CD8-positive, alpha-beta memory T cell (primary cell): ENCODE measurements at places on chromosomes 2 and 18.

- no peak for DNase-seq
- no peaks in the 10 kb centered on the region for H3K4me1 ChIP-seq
- H3K36me3 ChIP-seq = no peaks in the 10 kb centered on the region
- H3K27ac ChIP-seq = no peak overlapping the region
Observed at GRCh38 chr2:160246356-160246755, 46.3 kb upstream of the ITGB6 start.

- no peaks in the 10 kb centered on the region for H3K36me3 ChIP-seq
- H3K27ac ChIP-seq = no peak overlapping the region
- no peaks in the 10 kb centered on the region for H3K4me1 ChIP-seq
Observed at GRCh38 chr2:150023663-150024062, 436.1 kb upstream of the MMADHC start.

GRCh38 chr18:36543991-36544725, 246.6 kb downstream of the FHOD3 start:
- no peak overlapping the region for H3K4me3 ChIP-seq
- H3K36me3 ChIP-seq = no peaks in the 10 kb centered on the region
- H3K4me1 ChIP-seq = no peaks in the 10 kb centered on the region

GRCh38 chr2:175057078-175057685, 52.0 kb upstream of the CHN1 start:
- H3K4me3 ChIP-seq = no peak overlapping the region
- no peaks in the 10 kb centered on the region for H3K4me1 ChIP-seq
- H3K36me3 ChIP-seq = no peaks in the 10 kb centered on the region
- H3K27ac ChIP-seq = no peak overlapping the region
- DNase-seq = no peak

DNA sequence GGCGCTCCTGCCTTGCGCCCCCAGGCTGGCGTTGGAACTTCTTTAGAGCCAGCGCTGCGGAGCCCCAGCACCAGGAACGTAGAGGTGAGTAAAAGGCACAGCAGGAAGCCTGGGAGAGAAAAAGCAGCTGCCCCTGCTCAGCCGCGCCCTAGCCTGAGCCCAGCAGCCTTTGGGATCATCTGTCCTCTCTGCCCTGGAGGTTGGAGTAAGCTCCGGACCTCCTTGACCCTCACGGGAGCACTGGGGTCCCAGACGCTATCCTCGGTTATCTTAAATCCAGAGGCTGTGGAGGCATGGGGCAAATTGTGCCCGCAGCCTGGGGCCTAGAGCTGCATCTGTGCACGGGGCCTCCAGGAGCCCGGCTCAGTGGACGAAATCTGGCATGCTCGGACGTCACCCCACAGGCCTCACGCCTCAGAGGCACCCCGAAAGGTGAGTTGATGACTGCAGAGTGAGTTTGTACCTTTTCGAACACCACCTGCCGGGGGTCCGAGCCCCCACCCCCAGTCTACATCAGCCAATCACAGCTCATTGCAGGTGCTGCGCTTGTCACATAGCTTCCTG, 1.6 kb upstream of the SLC66A2 start:
- H3K36me3 ChIP-seq = no peaks in the 10 kb centered on the region
- peaks cover 23% of the 10 kb centered on the region for H3K4me1 ChIP-seq
- H3K27ac ChIP-seq = no peak overlapping the region
- no peaks in the 10 kb centered on the region for H3K27me3 ChIP-seq
- H3K4me3 ChIP-seq = no peak overlapping the region

DNA sequence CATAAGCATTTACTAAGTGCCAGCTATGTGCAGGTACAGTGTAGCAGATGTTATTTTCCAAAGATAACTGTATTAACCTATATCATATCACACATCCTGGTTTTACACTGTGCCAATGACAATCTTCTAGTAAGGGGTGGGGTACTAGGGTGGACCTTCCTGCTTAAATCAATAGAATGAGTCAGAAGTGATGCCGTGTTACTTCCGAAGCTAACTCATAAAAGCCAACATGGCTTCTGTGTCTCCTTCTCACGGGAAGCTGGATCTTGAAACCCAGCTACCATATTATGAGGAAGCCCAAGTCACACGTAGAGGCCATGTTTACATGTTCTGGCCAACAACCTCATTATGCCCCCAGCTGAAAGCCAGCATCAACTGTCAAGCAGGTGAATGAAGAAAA, 59.1 kb downstream of the MRPL33 start:
- no peaks in the 10 kb centered on the region for H3K4me1 ChIP-seq
- no peaks in the 10 kb centered on the region for H3K36me3 ChIP-seq
- no peaks in the 10 kb centered on the region for H3K27me3 ChIP-seq
- DNase-seq = no peak
- H3K4me3 ChIP-seq = no peak overlapping the region

DNA sequence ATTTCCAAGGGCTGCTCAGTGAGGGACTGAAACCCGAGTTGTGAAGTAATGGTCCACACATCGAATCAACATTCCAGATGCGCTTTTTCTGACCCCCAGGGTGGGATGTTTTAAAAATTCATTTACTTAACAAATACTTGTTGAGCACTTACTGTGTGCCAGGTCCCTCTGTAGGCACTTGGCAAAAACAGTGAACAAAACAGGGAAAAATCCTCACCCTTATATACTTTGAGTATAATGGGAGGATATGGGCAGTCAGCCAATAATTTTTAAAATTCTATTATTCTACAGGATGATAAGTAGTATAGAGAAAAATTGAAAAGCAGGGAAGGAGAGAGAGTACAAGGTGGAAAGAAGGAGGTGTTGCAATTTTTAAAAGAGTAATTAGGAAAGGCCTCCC, 31.3 kb upstream of the AFTPH start:
- no peaks in the 10 kb centered on the region for H3K36me3 ChIP-seq
- H3K4me1 ChIP-seq = peaks cover 4% of the 10 kb centered on the region
- no peak for DNase-seq
- H3K27me3 ChIP-seq = no peaks in the 10 kb centered on the region
- no peak overlapping the region for H3K4me3 ChIP-seq
- H3K27ac ChIP-seq = no peak overlapping the region

- no peaks in the 10 kb centered on the region for H3K4me1 ChIP-seq
- H3K36me3 ChIP-seq = no peaks in the 10 kb centered on the region
- no peak overlapping the region for H3K27ac ChIP-seq
- DNase-seq = no peak
- H3K27me3 ChIP-seq = no peaks in the 10 kb centered on the region
Observed at GRCh38 chr2:187654535-187654934, 100.3 kb upstream of the TFPI start.

DNA sequence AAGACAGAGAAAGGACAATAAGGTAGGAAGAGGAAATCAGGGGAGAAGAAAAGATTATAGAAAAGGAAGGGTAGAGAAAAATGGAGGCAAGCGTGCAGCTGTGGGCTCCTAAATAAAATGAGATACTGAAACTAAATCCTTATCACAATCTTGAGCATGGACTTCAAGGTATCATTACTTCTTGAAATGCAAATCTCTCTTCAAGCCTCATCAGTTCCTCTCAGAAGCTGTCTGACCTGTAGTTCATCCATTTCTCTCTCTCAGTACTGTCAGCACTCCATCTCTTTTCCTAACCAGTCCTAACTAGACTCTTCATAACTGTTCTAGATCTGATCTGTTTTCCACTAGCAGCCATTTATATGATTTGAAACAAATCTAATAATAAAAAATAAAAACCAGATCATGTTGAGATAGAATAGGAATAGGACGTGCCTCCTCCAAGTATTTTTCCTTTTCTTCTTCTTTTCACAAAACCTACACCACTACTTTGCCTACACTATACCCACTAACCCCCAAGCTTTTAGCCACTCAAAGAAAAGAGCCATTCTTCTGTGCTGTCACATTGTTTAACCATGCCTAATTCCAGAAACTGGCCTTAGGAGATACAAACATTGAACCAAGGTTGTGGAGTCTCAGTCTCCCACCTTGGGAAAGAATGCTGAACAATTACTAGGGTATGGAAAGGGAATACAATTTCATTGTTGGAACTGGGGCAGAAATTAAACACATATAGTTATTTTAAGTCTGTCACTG, 21.1 kb downstream of the BABAM2 start:
- H3K36me3 ChIP-seq = no peaks in the 10 kb centered on the region
- no peak overlapping the region for H3K4me3 ChIP-seq
- H3K4me1 ChIP-seq = no peaks in the 10 kb centered on the region
- no peaks in the 10 kb centered on the region for H3K27me3 ChIP-seq
- no peak overlapping the region for H3K27ac ChIP-seq

GRCh38 chr2:147161746-147162145, 683.1 kb upstream of the ACVR2A start:
- DNase-seq = no peak
- H3K27me3 ChIP-seq = no peaks in the 10 kb centered on the region
- H3K36me3 ChIP-seq = no peaks in the 10 kb centered on the region
- no peak overlapping the region for H3K27ac ChIP-seq
- H3K4me3 ChIP-seq = no peak overlapping the region

DNA sequence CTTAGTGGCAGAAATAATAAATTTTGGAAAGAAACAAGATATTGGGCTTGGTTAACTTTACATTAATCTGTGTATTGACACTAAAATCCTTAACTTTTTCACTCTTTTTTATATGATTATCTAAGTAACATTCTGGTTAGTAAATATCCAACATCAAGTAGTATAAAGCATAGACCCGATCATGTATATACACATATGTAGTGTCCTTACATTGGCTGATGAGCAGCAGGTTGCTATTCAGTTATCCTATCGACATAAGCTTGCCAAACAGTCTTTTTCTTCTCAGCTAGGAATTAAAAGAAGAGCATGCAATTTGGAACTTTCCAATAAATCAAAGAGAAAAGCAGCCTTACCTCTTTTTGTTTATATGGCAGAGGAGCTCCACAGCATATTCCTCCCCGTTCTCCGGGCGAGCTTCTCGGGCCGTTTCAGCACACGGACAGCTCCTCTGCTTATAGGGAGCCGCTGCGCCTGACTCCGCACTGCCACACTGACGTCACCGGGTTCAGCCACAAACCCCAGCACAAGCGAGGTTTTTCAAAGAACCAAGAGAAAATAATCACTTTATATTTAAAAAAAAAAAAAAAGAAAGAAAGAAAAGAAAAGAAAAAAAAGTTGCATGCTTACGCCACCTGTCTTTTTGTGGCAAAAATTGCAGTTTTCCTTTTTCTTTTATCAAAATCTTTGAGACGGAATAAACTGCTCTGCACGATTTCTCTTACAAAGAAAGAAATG, at the start of gene SCG2:
Gene SCG2, minus strand, starts transcription at position 430 of the 735 bp plus-strand sequence. CDS start 3,079 bp downstream, outside the sequence.
- H3K27ac ChIP-seq = no peak within 1 kb of the TSS
- H3K27me3 ChIP-seq = no peaks in the 10 kb centered on the region
- no peaks in the 10 kb centered on the region for H3K4me1 ChIP-seq
- H3K4me3 ChIP-seq = no peak within 1 kb of the TSS

DNA sequence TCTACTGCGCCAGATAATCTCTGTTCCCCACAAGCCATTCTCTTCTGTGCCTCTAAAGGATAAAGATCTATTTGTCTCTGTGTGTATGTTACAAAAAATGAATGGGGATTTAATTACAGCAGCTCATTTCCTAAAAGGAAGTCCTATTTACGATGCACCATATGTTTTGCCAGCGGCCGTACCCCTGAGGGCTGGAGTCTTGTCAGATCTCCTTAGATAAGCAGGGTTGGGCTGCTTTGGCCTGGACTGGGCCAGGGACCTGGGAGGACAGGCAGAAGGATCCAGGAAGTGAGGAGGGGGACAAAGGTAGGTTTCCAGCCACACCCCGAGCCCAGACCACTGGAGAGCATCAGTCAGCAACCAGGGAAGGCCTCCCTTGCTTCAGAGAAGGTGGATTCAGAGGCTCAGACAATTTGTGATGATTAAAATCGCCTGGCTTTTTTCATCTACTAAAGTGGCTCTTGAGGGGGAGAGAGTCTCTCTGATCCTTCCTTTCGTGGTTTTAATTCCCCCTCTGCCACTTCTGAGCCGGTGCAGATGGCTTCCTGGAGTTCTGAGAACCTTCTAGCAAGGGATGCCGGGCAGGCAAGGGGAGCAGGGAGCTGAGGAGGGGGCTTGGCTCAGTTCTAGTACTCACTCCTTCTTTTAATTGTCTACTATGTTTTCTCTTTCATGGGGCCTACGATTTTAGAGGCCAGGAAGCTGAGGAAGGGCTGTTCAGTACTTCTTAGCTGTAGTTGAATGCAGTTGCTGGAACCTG, 42.1 kb downstream of the MYCN start:
- H3K4me1 ChIP-seq = no peaks in the 10 kb centered on the region
- no peak overlapping the region for H3K4me3 ChIP-seq
- no peak for DNase-seq
- H3K27me3 ChIP-seq = no peaks in the 10 kb centered on the region

DNA sequence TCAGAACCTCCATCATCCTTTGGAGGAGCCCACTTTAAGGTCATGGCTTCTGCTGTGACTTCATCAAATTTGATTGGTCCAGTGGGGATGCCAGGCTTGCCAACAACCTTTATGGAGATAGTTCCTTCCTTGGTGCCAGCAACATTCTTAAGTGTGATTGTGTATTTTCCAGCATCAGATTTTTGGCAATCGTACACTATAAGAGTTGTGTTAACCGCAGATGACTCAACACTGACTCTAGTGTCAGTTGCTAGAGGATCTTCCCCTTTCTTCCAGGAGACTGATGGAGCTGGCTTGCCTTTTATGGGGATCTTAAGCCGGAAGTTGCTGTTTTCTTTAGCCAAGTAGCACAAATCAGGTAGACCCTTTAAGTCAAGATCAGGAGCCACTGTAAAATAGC, 98.7 kb downstream of the PLEKHA3 start:
- H3K4me3 ChIP-seq = no peak overlapping the region
- H3K4me1 ChIP-seq = no peaks in the 10 kb centered on the region
- H3K36me3 ChIP-seq = peaks cover 27% of the 10 kb centered on the region

GRCh38 chr2:142495141-142495540, 364.3 kb upstream of the LRP1B start:
- no peak for DNase-seq
- H3K27me3 ChIP-seq = no peaks in the 10 kb centered on the region
- no peaks in the 10 kb centered on the region for H3K36me3 ChIP-seq
